ENCODE measurements at places on chromosomes 1 and 21. TPM values are rescaled to one million over a fixed set of nuclear protein-coding genes. Genes with fewer than 3 reads are reported as not detected.

The TSPAN1 gene
- total RNA-seq = 2.0 TPM

The OR2AK2 gene
- total RNA-seq = not detected

The ADCY10 gene
- total RNA-seq = not detected

The ZNF695 gene
- total RNA-seq = 0.08 TPM

The LDLRAD1 gene
- not detected for total RNA-seq

The UTS2 gene
- not detected for total RNA-seq

The RBM11 gene
- total RNA-seq = 0.22 TPM

GRCh38 chr1:228754646-228755268 is 19.5 kb downstream of the RHOU start:
- DNase-seq = no peak

- no peak for DNase-seq
Measured at GRCh38 chr1:145714524-145715111, 4.7 kb upstream of the CD160 start.

- DNase-seq = no peak
Measured at GRCh38 chr1:74053407-74053806, 144.6 kb downstream of the LRRIQ3 start.

DNA sequence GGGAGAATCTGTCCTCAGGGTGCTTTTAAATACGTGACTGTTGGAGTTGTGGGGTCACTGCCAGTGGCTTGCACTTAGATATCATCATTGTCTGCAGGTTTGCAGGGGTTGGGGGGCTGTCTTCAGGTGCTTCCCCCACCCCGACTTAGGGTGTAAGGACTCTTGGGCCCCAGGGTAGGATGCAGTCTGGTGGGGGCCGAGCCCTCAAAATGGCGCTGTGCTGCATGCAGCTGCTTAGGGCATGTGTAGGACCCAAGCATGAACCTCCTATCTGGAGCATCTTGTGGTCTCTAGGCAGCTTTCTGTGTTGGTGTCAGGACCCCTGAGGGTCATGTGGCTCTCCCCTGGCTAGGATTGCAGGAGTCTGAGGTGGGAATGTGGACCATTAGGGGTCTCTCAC is 55.6 kb upstream of the B3GALT2 start:
- DNase-seq = no peak

GRCh38 chr1:230416430-230416829 is 9.7 kb downstream of the PGBD5 start:
- DNase-seq = no peak

- no peak for DNase-seq
Measured at GRCh38 chr1:33735624-33736023, 128.3 kb upstream of the HMGB4 start.

DNA sequence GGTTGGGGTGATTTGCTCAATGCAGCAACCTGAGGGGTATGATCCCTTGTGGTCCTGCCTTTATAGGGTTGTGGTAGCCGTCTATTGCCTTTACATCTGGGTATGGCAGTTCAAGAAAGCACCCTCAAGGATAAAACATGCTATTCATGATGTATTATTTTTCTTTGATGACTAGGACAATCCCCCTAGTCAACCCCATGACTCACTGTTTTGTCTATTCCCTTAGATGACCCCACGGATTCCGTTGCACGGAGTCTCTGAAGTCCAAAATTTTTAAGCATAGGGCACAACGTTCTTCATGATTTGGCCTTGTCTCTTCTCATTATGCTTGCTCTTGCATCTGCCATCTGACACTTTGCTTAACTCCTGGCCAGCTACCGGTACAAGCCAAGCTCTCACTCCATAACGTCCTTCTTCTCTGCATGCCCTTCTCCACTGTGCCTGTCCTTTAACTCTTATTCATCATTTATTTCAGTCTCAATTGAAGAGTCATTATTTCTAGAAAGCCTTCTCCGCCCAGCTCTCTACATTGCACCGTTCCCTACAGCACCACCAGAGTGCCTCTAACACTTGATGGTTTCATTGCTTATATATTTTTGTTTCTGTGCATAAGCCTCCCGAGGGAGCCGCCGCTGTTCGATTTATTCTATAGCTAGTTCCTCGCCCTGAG is 838 bp upstream of the DISP1 start:
- no peak for DNase-seq

DNA sequence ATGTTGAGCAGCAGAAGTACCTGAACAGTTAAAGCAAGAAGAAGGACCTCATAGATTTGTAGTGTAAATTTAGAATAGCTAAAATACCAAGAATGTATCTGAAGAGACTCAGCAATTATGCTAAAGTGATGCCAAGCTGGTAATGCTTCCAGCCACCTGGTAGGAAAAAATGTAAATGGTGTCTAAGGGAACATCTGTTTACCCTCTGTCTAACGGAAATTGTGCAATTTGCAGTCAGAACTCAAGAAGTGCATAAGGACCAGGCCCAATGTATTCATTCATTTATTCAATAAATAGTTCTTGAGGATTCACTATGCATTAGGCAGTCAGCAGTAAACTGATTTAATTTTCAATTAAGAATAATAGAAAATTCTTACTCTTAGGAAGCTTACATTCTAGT is 116.0 kb upstream of the ADGRL4 start:
- no peak for DNase-seq

GRCh38 chr1:169694304-169695075 is 16.9 kb downstream of the SELL start:
- DNase-seq = no peak

- no peak for DNase-seq
Measured at GRCh38 chr1:23210351-23210785, 6.9 kb downstream of the HTR1D start.

- DNase-seq = no peak
Measured at GRCh38 chr21:37047079-37047478, 25.8 kb downstream of the PIGP start.

- DNase-seq = no peak
Measured at GRCh38 chr1:231998791-231999190, 372.2 kb downstream of the DISC1 start.

- no peak for DNase-seq
Measured at GRCh38 chr1:85153149-85153891, 47.5 kb downstream of the SYDE2 start.

DNA sequence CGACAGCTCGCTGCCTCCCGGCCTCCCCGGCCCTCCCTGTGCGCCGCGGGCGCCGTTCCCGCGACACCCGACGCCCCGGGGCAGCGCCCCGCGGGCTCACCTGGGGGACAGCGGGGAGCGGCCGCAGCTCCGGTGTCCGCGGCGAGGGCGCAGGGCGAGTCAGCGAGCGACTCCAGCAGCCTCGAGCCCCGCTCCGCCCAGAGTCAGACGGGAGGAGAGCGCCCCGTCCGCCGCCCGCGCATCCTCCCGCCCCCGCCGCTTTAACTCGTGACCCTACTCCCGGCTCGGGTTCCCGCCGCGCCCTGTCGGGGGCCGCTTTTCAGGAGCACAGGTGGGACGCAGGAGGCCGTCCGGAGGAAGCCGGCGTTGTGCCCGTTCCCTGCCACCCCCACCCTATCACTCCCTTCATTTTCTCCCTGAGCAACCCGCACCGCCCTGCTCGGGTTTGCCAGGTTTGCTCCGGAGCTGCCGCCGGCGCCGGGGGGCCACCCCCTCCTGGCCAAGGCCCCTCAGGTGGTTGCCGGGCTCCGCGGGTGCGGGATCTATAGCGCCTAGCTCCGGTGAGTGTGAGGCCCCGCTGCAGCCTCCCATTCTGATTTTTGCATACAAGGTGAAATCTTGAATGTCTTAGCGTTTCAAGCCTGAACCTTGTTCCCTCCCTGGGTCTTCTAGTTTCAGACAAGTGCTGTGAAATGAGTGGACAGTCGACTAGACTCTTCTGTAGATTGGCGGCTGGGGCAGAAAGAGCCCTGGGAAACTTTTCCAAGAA is at the start of gene MCOLN3:
TSS of gene MCOLN3 (minus strand) at position 205 of the 769 bp plus-strand sequence. CDS start 3,140 bp downstream, outside the sequence.
- no peak for DNase-seq

DNA sequence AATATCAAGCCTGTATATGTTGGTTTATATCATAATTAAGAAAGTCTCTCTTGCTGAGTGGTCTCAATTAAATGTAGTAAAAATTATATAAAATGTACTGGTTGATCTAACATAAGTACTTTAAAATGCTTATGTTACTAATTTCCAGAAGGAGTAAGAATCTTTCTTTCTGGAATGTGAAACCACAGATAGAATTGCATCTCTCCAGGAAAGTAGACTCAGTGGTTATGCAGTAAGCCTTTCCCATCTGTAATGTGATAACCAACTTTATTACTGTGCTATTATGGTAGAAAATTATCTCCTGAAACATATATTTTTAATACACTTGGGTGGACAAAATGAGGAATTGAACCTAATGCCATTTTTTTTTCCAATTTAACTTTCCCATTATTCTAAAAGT is 8.9 kb upstream of the RALGPS2 start:
- no peak for DNase-seq

- DNase-seq = no peak
Measured at GRCh38 chr1:91826649-91827048, 59.3 kb downstream of the TGFBR3 start.

GRCh38 chr1:32334274-32334861 is 1.7 kb downstream of the MARCKSL1 start:
- DNase-seq = no peak

- DNase-seq = no peak
Measured at GRCh38 chr1:40633523-40633922, 32.0 kb downstream of the RIMS3 start.
